ENCODE measurements at places on chromosomes 5 and 9.

DNA sequence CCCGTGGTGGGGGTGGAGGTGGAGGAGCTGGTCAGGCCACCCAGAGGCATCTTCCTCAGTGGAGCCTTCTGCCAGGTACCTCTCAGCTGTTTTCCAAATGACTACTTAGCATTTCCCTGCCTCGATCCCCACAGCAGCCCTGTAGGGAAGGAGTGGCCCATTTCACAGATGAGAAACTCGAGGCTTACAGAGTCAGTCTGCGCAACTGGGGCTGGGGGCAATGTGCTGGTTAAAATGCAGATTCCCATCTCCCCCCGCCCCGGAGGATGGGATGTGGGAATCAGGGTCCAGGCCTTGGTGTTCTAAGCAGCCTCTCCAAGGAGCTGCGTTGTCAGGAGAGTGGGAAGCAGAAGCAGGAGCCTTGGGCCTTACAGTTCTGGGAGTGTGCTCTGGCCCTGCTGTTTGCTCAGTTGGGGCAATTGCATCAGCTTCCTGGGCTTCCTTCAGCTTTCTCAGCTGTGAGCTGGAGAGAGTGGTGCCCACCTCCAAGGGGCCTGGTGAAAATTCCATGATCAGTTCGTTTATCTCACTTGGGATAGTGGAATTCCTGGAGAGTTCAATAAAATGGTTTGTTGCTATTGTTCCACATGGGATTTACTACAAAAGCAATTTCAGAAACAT, 19.4 kb downstream of the ERGIC1 start:
- DNase-seq, result no peak

DNA sequence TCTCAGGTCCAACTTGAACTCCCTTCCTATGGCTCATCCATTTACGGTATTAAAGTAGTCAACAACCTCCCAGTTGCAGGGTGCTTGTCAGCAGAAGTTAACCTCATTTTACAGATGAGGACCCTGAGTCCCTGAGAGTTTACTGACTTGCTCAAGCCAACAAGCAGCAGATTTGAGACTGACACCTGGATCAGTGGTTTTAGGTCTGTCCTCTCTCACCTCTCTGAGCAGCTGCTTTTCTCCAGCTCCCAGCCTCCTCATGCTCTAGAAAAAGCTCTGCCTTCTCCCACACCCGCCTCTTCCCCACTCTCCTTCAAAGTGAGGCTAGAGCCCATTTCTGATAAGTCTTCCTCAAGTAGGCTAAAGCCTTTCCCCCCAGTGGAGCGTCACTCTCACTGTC, 56.4 kb downstream of the GABBR2 start:
- DNase-seq, result no peak

GRCh38 chr9:78557540-78557939, 260.6 kb downstream of the PSAT1 start:
- no peak for DNase-seq

GRCh38 chr9:137761032-137761431, 116.5 kb upstream of the CACNA1B start:
- DNase-seq, result peak; percentile 39

GRCh38 chr5:133129950-133130349, 78.1 kb downstream of the HSPA4 start:
- no peak for DNase-seq

GRCh38 chr9:8259028-8259427, 459.4 kb upstream of the DMAC1 start:
- no peak for DNase-seq
